Aorta (tissue), 5 donors: ENCODE measurements at places on chromosomes 3 and 15. TPM values are rescaled to one million over a fixed set of nuclear protein-coding genes. Genes with fewer than 3 reads are reported as not detected.

The SEMA6D gene
- total RNA-seq, result 22.7 TPM

The PTX3 gene
- total RNA-seq, result 3.9 TPM

The FOXB1 gene
- total RNA-seq, result not detected

The IL17RE gene
- 11.0 TPM for total RNA-seq

The UPK1B gene
- total RNA-seq, result not detected

The VILL gene
- total RNA-seq, result 3.9 TPM

The DGKG gene
- total RNA-seq, result 12.8 TPM

The C2CD4A gene
- total RNA-seq, result 0.19 TPM

The DLL4 gene
- total RNA-seq, result 28.4 TPM

The PLA2G4D gene
- not detected for total RNA-seq

The CHRD gene
- 12.0 TPM for total RNA-seq

The SHC4 gene
- 18.6 TPM for total RNA-seq

The CLDN16 gene
- not detected for total RNA-seq

The CFAP100 gene
- total RNA-seq, result not detected

The NCBP2 gene
- 48.1 TPM for total RNA-seq

The CNTN4 gene
- total RNA-seq, result 59.7 TPM

The NMNAT3 gene
- 12.7 TPM for total RNA-seq

The GOLGA8H gene
- 6.5 TPM for total RNA-seq

The DCLK3 gene
- 0.06 TPM for total RNA-seq

The CLEC3B gene
- 96.9 TPM for total RNA-seq
